Activated CD4-positive, alpha-beta T cell treated with anti-CD3 and anti-CD28 coated beads for 1 hour (primary cell): ENCODE measurements at places on chromosomes 5 and 9.

DNA sequence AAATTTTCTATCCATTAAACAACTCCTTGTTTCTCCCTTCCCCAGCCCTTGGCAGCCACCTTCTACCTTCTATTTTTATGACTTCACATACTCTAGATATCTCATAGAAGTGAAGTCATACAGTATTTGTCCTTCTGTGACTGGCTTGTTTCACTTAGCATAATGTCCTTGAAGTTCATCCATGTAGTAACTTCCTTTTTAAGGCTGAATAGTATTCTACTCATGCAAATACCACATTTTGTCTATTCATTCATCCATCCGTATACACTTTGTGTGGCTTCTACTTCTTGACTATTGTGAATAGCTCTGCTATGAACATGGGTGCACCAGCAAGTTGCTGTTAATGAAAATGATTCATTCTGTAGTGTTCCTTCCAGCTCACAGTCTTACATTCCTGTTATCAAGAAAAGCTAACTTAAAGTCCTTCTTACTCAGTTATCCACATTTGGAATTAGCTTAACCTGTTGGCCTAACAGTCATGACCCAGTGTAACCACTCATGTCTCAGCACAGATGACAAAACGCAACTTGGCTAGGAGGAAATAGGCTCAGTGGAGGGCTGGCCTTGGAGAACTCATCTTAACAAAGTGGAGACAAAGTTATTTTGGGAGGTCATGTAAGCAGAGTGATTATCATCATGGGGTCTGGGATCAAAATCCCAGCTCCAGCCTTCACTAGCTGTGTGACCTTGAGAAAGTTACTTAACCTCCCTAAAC, 129.7 kb upstream of the MAP3K1 start:
- no peak for DNase-seq

- no peak for DNase-seq
Observed at GRCh38 chr5:113119246-113119924, 142.8 kb downstream of the DCP2 start.

DNA sequence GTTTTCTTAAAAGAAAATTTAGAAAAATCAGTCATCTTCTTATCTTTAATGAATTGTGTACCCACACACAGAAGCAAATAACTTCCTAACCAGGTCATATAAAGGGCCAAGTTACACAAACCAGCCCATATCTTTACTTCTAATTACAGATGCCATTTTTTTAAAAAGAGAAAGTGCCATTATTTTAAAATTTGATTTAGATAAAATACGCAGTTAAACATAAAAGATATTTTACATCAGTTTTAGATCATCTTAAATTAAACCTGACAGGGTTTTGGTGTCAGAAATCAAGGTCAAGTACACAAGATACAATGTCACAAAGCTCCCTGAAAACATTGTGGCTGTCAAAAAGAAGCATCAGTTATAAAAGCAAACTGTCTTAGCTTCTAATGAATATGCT, 129.4 kb downstream of the GNA14 start:
- no peak for DNase-seq

- DNase-seq, result no peak
Observed at GRCh38 chr5:88785746-88786565, 97.0 kb downstream of the MEF2C start.

DNA sequence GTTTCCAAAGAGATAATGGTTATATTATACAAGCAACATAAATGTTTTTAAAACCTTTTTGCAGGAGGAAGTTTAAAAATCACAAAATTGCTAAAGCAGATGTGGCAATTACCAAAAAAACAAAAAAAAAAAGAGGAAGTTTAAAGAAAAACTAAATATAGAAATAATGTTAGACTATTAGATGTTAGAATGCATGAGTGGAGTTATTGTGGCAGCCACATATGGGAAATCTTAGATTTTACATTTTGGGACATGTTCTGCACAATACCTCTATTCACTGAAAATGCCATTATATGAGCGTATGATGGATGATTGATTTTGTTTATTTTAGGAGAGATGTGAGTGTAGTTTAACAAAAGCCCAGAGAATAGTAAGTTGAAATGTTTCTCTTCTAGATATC, 31.2 kb upstream of the DTWD2 start:
- no peak for DNase-seq

- DNase-seq, result no peak
Observed at GRCh38 chr9:34271265-34272006, 57.6 kb downstream of the KIF24 start.

GRCh38 chr5:160187091-160187490, 42.2 kb upstream of the FABP6 start:
- DNase-seq, result no peak

DNA sequence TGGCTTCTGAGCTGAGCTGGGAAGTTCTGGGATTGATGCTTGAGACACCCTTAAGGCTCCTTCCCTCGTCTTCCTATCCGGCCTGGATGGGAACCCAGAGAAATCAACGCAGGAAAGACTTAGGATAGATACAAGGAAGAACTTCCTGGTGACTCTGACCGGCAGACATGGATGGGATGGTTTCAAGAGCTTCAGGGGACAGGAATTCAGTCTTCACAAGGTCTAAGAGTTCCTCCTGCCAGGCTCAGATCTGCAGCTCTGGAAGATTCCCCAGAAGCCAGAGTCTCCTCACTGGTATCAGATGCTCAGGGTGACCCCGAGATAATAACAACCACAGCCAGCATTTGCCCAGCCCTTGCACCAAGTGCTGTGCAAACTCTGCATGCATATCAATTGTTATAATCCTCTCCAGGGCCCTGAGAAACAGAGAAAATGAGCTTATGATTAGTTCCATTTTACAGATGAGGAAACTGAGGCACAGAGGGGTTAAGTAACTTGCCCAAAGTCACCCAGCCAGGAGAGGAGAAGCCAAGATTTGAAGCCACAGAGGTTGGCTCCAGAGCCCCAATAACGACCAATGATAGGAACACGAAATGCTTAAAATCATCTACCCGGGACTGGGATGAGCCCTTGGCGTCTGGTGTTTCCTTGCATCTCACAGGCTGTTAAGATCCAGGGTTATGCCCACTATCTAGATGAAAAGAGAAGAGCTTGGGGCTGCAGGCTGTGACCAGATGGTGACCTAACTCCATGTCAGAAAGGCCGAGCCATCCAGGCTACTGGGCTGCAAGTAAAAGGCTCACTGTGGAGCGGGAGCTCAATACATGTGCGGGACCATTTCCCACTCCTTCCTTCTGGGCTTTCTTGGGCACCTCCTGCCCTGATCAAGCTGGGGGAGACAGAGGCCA, 119.8 kb downstream of the C9orf50 start:
- DNase-seq, result no peak

DNA sequence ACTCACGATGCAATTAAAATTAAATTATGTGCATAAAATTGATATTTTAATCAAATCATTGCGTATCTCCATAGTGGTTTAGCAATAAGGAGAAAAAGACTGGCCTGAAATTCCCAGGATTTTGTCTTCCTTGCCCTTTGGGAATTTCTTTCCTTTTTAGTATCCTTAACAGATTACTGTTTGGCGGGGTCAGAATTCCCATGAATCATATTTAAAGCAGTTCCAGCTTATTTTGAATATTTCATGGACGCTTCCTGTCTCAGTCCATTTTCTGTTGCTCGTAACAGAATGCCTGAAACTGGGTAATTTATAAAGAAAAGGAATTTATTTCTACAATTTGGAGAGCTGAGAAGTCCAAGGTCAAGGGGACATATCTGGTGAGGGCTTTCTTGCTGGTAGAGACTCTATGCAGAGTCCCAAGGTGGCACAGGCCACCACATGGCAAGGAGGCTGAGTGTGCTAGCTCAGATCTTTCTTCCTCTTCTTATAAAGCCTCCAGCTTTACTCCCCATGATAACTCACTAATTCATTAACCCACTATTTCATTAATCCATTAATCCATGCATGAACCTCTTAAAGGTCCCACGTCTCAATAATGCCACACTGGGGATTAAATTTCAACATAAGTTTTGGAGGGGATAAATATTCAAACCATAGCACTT, 37.8 kb downstream of the CDH6 start:
- no peak for DNase-seq

GRCh38 chr5:87499478-87500410, 87.0 kb upstream of the CCNH start:
- no peak for DNase-seq

GRCh38 chr5:121741156-121741555, 110.5 kb upstream of the FTMT start:
- no peak for DNase-seq

- DNase-seq, result no peak
Observed at GRCh38 chr5:61167382-61167781, 5.1 kb upstream of the SMIM15 start.

DNA sequence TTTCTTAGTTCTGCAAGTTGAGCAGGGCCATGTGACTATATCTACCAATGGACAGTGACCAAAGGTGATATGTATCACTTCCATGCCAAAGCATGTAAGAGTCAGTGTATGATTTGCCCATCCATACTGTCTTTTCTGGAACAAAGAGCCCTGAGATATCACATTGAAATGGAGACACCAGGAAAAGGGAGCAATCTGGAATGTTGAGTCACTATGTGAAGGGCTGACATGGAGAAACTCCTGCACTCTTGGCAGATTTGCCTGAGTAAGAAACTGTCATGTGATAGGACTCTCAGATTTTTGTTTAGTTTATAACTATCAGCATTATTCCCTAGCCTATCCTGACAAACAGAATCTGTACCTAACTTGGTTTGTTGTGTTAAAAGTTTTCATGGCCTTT, 29.8 kb upstream of the TMEM161B start:
- DNase-seq, result no peak

DNA sequence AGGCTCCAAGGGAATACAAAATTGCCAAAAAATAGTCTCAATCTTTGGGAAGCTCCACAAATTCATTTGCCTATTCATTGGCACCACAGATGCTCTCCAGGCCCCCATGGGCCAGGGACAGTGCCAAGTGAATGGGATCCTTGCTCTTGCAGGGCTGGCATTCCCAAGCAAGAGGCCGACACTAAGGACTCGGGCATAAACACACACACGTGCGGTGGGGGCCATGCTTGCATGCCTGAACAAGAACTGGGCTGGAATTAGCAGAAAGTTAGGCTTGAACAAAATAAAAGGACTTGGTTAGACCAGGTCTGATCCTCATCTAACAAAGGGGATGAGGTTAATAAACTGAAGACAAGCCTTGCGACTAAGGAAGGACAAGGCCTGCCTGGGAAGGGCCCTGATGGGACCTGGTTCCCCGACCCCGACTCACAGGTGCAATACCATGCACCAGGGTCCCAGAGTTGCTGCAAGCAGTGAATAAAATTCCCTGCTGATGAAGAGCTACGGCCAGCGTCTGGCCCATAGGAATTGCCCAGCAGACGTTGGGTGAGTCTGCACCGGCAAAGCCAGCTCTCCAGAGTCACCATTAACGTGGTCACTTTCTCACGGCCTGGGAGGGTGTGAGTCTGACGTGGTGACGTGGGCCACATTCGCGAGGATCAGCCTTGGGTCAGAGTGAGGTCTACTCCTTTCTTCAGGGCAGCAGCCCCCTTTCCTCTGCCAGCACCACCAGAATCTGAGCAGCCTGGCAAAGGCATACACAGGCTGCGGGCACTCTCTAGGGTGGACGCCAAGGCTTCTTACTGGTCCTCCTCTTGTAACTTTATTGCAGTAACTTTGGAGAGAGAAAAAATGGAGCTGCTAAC, 77.4 kb upstream of the FCN1 start:
- no peak for DNase-seq

DNA sequence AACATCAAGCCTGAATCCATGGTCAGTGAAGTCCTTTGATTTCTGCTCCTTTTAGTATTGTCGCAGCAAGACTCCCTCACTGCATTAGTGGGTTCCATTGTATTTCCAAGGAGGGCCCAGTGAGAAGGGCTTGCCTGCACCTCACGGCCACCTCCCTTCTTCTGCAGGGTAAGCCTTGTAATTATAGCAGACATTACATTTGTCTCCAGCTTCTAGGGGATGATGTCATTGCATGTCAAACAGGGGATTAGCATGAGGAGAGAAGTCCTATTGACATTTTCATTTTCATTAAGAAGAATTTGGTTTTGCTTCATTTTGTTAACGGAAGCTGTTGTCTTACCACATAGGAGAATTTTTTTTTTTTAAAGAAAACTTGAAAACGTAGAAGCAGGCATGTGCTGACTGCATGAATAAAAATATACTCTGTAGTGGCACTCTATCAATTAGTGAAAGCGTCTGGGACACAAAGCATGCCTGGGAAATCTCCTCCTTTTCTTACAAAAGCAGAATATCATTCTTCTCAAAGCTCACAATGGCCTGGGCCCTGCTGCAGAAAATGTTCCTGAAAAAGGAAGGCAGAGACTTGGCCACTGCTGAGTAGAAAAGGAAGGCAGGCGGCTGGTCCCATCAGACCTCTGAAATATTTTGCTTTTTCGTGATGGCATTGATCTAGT, 27.1 kb downstream of the MAP1B start:
- DNase-seq, result no peak

DNA sequence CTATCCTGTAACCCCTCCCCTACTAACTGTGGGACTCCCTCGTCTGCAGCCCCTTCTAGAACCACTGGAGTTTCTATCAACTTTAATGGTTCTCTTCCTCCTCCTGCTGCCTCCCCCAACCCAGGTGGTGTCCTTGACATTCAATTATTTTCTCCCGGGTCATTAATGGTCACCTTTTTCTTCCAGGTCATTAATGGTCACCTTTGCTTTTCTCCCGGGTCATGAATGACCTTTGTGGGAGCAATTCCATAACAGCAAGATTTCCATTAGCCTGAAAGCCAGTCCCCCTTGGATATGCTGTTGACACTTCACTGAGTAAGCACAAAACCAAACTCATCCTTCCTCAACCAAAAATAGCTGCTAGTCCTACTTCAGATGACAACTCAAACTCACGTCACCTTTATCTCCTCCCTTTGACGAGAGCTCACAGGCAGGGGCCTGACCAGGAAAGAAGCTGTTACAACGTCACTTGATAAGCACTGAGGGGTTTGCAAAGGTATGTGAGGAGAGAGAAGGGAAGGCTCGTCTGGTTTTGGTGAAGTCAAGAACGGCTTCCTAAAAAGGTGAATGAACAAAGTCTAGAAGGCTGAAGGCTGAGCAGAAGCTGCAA, 10.9 kb downstream of the CCDC127 start:
- DNase-seq, result no peak

DNA sequence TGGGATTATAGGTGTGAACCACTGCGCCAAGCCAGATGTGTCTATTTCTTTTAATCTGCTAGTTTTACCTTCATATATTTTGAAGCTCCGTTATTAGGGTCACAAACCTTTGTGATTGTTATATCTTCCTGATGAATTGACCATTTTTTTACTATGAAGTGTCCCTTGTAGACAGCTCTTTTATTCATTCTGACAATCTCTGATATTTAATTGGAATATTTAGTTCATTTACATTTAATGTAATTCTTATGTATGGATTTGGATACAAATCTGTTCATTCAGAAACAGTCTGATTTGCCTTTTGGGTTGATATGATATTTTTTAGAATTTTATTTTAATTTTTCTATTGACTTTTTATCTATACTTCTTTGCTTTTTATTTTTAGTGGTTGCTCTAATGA, 17.2 kb downstream of the ERCC6L2 start:
- no peak for DNase-seq

GRCh38 chr5:174145821-174146220, 100.3 kb downstream of the NSG2 start:
- DNase-seq, result no peak

- no peak for DNase-seq
Observed at GRCh38 chr9:92986176-92987119, 39.1 kb downstream of the FGD3 start.

- DNase-seq, result no peak
Observed at GRCh38 chr5:178423431-178423830, 166.8 kb downstream of the COL23A1 start.
